ENCODE measurements at places on chromosomes 11 and 22.

DNA sequence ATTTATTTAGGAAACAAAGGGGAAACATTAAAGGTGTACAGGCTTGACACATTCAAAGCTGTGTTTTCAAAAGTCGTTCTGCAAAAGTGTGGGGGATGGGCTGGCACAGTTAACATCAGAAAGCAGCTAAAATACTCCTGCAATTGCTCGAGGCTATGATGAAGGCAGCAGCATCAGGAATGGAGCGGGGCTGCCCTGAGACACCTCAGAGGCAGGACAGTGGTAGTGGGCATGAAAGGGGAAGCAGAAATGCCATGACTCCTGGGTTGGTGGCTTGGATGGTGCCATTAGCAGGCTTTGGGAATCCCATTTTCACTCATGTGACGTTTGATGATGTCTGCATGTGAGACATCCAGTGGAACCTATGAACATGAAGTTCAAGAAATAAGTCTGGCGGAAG is 646 bp downstream of the NCAPD3 start:
- DNase-seq, result no peak

DNA sequence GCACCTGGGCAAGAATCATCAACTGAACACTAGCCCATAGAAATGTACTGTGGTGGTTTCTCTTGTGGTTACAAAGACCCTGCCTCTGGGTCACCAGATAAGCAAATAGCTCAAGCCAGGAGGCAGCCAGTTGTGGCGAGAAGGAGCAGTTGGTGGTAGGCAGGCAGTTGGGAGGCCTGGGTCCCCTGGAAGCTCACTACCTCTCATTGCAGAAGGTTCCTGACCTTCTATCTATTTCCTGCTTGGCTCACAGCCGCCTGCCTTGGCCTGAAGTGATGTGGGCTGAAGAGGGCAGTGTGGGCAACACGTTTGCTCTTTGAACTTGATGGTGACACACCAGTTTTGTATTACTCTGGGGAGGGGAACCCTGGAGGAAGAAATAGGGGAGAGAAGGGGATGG is 34.7 kb downstream of the NECTIN1 start:
- DNase-seq, result no peak

DNA sequence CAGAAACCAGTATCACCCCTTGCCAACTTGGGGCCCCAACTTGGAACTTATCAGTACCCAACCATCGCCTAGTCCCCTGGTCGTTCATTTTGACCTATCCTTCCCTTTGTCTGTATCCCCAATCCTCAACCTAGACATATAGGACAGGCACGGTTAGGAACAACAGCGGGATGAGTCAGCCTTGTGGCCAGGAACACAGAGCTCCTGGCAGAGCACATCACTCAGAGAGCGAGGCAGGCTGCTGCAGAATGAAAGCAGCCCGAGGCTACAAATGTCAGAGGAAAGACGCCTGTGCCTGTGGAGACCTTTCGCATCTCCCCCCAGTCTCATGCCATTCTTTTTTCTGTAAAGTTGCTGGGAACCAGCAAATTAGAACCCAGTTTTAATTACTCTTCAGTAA is 14.6 kb downstream of the DKK3 start:
- no peak for DNase-seq

DNA sequence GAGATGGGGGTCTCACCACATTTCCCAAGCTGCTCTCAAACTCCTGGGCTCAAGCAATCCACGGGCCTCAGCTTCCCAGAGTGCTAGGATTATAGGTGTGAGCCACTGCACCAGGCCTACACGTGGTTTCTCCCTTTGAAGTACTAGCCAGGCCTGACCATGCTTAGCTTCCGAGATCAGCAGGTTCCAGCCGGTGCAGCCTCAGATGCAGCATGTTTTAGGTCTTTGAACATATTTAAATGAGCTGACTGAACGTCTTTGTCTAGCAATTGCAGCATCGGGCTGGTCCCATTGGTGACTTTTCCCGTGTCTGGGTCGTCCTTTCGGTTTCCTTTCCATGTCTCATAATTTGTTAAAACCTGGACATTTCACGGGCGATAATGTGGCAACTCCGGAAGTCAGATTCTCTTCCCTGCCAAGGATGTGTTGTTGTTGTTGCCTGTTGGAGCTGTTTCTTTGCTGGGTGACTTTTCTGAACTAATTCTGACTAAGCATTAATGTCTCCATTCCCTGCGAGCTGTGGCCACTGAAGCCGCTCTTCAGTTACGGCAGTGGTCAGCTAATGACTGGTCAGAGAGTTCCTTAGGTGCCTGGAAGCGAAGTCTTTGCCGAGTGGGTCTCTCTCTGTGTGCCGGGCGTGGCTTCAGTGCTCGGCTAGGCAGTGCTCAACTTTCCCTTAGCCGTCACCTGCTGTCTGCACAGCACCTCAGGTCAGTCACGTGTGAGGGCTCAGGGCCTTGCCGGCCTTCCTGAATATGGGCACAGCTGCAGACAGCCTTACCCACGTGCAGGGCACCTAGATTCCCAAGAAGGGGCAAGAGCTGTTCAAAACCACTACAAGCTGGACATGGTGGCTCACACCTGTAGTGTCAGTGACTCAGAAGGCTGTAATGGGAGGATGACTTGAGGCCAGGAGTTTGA is 3.8 kb upstream of the CYP2D6 start:
- no peak for DNase-seq

GRCh38 chr11:28495333-28495732 is 387.1 kb downstream of the METTL15 start:
- no peak for DNase-seq

All from iPS-NIHi11 (cell line).